ENCODE measurements at places on chromosomes 5 and 9. TPM values are rescaled to one million over a fixed set of nuclear protein-coding genes. Genes with fewer than 3 reads are reported as not detected.
A peak's percentile ranks its signal among the peaks of the same experiment; 100 is the strongest.

ADAMTS2 gene
- not detected for total RNA-seq

GADD45G gene
- 16.1 TPM for total RNA-seq

TAF11L10 gene
- total RNA-seq, result not detected

SCGB3A2 gene
- not detected for total RNA-seq

GRCh38 chr5:79814699-79815098 lies 125.1 kb downstream of the CMYA5 start:
- DNase-seq, result no peak

DNA sequence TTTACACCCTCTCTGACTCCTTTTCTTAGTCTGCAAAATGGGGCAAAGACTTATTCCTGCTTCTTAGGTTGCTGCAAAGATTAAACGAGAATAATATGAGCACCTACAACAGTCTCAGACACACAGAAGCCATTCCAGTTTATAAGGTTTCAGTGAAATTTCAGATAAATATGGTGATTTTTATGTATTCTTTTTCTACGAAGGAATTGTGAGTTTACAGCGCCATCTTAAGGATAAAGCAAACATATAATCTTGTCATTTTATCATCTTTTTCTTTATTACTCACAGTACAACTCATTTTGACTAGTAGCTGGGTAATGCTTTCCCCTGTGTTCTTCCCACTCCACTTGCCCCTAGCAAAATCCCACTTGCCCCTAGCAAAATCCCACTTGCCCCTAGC lies 29.2 kb upstream of the SMC5 start:
- DNase-seq, result no peak

DNA sequence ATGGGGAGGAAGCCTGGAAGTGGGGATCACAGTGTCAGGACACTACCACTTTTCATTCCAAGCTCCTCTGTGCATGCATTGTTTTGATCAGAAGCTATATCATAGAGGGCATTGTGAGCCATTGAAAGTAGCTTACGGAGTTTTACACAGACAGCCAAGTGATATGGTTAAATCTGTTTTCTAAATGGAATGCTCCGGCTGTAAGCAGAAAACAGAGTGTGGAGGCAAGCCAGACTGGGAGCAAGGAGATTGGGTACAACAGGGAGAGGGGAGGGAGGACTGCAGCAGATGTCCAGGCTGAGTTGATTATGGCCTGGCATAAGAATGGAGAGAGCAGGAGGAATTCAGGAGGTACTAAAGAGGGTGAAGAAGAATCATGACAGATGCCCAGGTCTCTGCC lies 15.5 kb upstream of the SOWAHA start:
- DNase-seq, result no peak

GRCh38 chr9:92944921-92945320 lies 2.4 kb upstream of the FGD3 start:
- DNase-seq, result no peak

GRCh38 chr5:93406971-93407401 lies 174.0 kb downstream of the NR2F1-AS1 start:
- no peak for DNase-seq

GRCh38 chr5:180013678-180014077 lies 57.9 kb downstream of the RNF130 start:
- DNase-seq, result no peak

DNA sequence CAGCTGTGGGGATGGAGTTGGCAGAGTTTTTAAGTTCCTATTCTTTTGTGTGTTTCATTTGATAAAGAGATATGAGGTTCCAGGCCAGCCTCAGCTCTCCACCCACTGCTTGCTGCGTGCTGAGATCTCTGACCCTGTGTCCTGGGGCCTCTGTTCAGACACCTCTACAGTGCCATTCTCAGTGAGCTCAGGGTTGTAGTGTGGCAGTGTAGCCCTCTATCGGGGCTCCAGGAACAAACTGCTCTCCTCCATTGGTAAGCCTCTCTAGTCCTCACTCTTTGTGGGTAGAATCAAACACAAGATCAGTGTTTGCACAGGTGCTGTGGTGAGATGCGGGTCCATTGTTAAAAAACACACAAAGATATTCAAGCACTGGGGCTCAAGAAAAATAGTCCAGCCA lies 386.6 kb upstream of the RPS23 start:
- DNase-seq, result no peak

DNA sequence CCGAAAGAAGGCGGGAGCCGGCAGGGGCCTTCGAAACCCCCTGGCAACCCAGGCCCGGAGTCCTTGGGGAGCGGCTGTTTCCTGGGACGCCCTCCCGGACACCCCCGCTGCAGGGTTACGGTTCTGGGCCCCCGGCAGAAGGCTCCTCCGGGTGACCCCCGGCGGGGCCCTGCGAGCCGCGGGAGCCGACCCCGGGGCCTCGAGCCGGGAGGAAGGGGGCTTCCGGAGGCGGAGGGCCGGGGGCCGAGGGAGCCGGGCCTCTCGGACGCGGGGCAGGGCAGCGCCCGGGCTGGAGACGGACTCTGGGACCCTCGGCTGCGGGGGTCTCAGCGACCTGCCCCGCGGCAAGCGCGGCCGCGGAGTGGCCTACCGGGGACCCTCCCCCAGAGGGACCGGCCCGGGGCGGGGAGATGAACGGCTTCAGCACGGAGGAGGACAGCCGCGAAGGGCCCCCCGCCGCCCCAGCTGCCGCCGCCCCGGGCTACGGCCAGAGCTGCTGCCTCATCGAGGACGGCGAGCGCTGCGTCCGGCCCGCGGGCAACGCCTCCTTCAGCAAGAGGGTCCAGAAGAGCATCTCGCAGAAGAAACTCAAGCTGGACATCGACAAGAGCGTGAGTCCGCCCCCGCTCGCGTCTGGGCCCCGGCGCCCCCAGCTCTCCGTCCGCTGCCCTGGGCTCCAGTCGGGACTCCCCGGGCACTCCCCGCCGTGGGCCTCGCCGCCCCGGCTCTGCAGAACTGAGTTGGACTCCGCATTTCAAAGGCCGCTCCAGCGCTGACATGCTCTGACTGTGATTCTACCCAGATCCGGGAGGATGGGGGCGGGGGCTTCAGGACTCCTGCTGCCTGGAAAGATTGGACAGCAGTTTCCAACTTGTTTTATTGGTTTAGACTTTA lies 645 bp downstream of the SAP30L start:
- peak; percentile 14 for DNase-seq
